ENCODE measurements at places on chromosomes 13 and 19.

DNA sequence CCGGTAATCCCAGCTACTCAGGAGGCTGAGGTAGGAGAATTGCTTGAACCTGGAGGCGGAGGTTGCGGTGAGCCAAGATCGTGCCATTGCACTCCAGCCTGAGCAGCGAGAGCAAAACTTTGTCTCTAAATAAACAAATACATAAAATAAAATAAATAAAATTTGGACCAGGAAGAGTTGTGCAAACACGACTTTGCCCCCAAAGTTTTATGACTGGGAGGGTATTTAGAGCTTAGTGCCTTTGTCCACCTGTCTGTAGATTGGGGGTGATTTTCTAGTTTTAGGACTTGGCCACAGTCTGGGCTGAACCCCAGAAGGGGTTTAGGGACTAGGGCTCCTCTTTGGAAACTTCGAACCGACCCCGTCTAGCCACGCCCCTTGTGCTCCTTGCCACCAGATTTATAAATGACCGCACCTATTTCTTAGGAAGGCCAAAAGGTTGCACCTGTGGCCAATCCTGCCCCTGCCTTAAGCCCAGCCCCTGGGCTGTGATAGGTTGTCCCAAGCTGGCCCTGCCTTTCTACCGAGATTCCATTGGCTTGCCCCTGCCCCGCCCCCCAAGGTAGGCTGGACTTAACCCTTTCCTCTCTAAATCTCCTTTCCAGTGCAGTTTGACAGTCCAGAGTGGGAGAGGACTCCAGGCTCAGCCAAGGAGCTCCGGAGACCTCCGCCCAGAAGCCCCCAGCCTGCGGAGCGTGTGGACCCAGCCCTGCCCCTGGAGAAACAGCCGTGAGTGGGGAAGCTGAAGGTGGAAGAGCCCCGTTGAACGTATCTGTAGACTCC, 5.3 kb downstream of the SHD start:
- DNase-seq, result no peak

- no peak for DNase-seq
These were observed 6.2 kb downstream of the MRPS31 start for GRCh38 chr13:40764587-40765403.

GRCh38 chr19:35868172-35868822, at the start of gene APLP1:
APLP1 (plus strand) TSS chr19:35868574; CDS start chr19:35868637, 63 bp downstream.
- peak; percentile 58 for DNase-seq

DNA sequence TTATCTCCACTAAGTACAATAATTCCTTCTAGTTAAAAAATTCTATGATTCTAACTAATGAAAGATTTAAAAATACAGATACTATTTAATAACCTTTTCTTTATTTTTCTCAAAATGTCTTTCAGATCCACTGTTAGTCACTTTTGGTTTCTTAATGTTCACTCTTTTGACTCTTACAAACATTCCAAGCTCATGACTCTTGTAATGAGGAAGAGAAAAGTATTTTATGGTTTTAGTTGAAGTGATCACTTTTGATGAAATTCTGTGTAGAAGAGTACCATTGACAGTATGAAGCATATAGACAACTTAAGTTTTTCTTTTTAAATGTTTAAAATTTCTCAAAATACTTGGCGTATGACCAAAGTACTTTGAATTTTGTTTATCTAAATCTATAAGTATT, 27.8 kb downstream of the COG3 start:
- no peak for DNase-seq

GRCh38 chr19:15467734-15468214, 3.4 kb upstream of the RASAL3 start:
- no peak for DNase-seq

- no peak for DNase-seq
These were observed 33.3 kb upstream of the SPATA13 start for GRCh38 chr13:24127116-24127631.

- no peak for DNase-seq
These were observed 755.9 kb downstream of the LIG4 start for GRCh38 chr13:107459430-107459829.

DNA sequence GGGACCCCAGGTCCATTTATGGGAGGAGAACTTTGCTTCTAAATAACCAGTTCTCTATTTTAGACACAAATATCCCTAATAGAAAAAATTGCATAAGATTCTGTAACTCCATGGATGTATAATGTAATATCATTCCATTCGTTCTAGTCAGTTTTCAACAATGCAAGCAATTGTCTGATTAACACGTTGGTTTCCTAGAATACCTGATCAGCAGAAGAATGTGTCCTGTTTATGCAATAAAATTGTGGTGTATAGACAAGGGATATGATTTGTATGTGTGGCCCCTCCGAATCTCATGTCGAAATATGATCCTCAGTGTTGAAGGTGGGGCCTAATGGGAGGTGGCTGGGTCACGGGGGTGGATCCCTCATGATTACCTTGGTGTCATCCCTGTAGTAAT, 62.1 kb downstream of the RUBCNL start:
- DNase-seq, result no peak

GRCh38 chr13:40145139-40145538, 489.7 kb downstream of the COG6 start:
- no peak for DNase-seq

GRCh38 chr13:110593430-110594130, 21.8 kb upstream of the NAXD start:
- no peak for DNase-seq

GRCh38 chr13:65744836-65745235, 1485.3 kb downstream of the PCDH9 start:
- DNase-seq, result no peak

DNA sequence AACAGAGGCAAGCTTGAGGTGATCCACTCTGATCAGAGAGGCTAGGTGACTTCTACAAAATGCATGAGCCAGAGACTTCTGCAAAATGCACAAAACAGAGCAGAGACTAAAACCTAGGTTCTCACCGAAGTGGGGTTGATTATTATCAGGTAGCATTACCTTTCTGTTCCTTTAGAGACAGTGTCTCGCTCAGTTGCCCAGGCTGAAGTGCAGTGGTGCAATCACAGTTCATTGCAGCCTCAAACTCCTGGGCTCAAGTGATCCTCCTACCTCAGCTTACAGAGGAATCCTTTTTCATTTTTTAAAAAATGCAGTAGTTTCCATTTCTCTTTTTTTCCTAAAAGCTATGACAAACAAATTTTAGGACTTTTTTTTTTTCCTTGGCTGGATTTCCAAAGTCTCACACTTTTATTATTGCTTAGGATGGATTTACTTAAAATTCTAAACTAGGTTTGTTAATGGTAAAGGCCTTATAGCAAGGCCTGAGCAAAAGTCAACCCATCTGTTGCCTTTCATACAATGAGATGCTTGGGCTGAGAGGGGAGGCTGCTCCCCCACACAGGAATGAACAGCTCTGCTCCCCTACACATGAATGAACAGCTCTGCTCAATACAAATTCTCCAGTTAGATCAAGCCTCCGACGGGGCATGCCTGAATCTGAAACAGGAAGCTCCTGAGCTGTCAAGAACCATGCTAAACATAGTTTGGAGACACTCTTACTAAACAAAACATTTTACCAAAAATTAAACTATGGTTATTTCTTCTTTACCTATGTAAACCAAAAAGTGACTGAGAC, 18.8 kb upstream of the TNFRSF19 start:
- DNase-seq, result no peak

DNA sequence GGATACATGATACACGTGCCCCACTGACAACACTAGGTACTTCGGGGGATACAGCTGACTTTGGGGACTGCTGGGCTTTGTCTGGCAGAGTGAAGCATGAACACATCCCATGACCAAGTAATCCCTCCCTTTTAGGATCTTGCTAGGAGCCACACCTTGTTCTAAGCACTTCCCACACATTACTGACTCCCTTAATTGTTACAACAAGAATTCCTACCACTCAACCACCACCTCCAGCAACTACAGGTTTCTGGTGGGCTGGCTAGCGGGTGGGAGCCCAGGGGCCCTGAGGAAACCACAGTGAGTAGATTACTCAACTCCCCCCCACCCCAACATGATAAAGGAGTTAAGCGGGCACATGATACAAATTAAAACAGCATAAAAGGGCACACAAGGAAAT, 7.2 kb upstream of the SLC35E1 start:
- no peak for DNase-seq

- DNase-seq, result no peak
These were observed 1296.5 kb upstream of the SPRY2 start for GRCh38 chr13:81637457-81637856.

DNA sequence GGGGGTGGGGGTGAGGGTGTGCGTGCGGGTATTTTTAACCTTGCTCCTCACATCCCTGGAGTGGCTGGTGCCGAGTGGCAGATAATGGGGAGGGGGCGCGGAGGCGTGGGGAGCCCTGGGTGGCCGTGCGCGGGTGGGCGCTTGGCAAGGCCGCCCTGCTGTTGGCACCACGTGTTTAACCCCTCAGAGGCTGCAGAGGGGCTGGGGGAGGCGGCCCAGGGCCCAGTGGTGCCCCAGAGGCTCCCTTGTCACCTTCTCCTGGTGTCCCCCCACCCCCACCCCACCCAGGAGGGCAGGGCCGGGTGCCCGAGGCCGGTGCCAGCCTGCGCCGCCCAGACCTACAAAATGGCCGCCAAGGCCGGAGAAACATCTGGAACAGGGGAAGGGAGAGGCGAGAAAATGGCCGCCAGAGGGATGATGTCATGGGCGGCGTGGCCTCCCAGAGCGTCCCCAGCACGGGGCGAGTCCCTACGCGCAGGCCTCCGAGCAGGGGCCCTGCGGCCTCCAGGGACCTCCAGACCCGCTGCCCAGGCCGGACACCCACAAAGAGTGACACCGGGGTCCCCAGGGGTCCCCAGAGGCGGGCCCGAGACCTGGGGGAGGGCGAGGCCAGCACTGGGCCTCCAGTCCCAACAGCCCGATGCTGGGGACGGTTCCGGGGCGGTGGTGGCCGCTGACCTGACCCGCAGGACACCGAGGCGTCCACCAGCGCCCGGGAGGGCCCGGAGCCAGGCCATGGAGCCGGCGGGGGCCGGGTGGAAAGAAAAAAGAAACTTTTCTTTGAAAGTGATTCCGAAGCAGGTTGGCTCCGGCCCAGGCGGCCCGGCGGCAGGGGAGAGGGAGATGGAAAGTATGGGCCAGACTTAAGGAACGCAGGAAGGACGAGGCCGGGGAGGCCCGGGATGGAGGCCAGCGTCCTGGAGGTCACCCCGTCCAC, 38.2 kb downstream of the NFIC start:
- no peak for DNase-seq

DNA sequence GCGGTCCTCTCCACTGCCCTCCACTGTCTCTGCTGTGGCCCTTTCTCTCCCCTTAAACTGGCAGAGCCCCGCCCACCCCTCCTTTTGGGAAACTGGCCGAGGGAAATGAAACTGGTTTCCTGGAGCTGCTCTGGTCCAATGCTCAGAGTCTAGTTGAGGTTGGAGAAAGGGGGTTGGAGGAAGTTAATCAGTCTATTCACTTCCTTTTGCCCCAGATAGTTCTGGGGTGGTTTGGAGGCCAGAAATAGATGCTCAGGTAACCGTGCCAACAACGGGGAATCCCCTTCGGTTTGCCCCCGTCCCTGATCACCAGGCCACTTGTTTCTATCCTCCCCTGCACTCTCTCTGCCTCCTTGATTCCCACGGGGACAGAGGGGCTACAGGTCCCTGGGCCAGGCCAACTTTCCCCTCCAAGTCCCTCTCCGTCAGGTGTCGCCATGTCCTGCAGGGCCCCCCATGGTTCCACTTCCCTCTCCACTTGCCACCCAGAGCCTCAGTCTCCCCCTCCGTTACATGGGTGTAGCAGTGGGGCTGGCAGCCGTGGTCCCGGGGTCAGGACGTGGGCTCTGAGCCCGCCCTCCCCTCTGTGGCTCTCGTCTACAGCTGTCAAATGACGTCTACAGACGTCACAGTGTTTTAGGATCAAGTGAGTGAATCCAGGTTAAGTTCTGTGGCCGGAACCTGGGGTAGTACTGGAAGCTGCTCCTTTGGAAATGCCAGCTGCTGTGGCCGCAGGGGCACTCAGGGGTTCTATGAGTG, at the start of gene IL4I1:
Gene IL4I1 (minus strand): TSS at position 25 of the 759 bp plus-strand sequence. CDS start 727 bp downstream, outside the sequence.
- peak; percentile 71 for DNase-seq

GRCh38 chr19:19238126-19238894, 26.6 kb downstream of the NCAN start:
- DNase-seq, result no peak

- DNase-seq, result no peak
These were observed 357.6 kb downstream of the RFC3 start for GRCh38 chr13:34175551-34175950.

- DNase-seq, result no peak
These were observed 1.8 kb downstream of the CRLF1 start for GRCh38 chr19:18604820-18605159.

GRCh38 chr13:79258489-79258888, 147.6 kb downstream of the RBM26 start:
- DNase-seq, result no peak

Data from T-helper 17 cell (primary cell).